ENCODE measurements at places on chromosomes 5 and 9.

DNA sequence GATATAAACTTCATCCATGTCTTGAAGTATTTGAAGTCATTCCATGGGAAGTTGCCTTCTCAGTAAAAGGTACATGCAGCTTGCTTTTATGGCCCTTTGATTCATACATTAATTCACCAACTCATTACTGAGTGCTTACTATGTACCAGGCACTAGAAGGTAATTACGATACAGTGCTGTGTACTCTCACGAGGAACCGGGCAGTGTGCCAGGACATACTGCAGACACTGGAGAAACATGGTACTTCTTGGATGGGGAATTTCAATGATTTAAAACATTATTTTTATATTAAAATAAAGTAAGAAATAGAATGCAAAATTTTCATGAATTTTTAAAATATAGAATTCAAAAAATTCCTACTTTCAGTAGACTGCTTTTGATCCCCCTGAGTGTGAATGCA lies 71.4 kb upstream of the WDR41 start:
- H3K27ac ChIP-seq, result no peak overlapping the region
- H3K4me1 ChIP-seq, result no peaks in the 10 kb centered on the region
- DNase-seq, result no peak
- no peaks in the 10 kb centered on the region for H3K36me3 ChIP-seq
- no peaks in the 10 kb centered on the region for H3K27me3 ChIP-seq
- no peak overlapping the region for H3K4me3 ChIP-seq

- H3K27ac ChIP-seq, result peak overlapping the region; percentile 28
- no peak for DNase-seq
- peaks cover 3% of the 10 kb centered on the region for H3K4me1 ChIP-seq
- no peaks in the 10 kb centered on the region for H3K27me3 ChIP-seq
Measured at GRCh38 chr9:124311283-124311682, 53.5 kb downstream of the NEK6 start.

DNA sequence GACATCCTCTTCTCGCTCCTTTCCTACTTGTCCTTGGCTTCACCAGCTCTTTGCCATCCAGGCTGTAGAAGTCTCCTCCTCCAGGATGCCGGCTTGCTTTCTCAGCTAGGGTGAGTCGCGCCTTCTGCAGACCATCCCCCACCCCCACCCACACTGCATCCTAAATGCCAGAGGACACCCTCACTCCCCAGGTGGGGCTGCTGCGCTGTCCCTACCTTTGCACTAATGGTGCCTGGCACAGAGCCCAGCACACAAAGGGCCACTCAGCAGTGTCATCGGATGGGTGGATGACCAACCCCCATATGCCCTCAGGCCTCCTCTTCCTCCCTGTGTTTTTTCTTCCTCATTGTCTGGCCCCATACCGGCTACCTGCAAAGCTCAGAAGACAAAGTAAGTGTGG lies 14.8 kb downstream of the IL9 start:
- no peak for DNase-seq
- H3K27me3 ChIP-seq, result no peaks in the 10 kb centered on the region
- peaks cover 54% of the 10 kb centered on the region for H3K4me1 ChIP-seq
- peak overlapping the region; percentile 48 for H3K27ac ChIP-seq
- no peaks in the 10 kb centered on the region for H3K36me3 ChIP-seq

- peak overlapping the region; percentile 86 for H3K4me3 ChIP-seq
- peaks cover 47% of the 10 kb centered on the region for H3K4me1 ChIP-seq
- DNase-seq, result no peak
- H3K27ac ChIP-seq, result peak overlapping the region; percentile 99
- H3K27me3 ChIP-seq, result no peaks in the 10 kb centered on the region
- H3K36me3 ChIP-seq, result no peaks in the 10 kb centered on the region
Measured at GRCh38 chr9:111483439-111483857, 735 bp downstream of the ECPAS start.

GRCh38 chr9:130447193-130447816 lies 2.5 kb downstream of the ASS1 start:
- H3K27ac ChIP-seq, result peak overlapping the region; percentile 81
- no peaks in the 10 kb centered on the region for H3K36me3 ChIP-seq
- no peak for DNase-seq
- no peak overlapping the region for H3K4me3 ChIP-seq
- peaks cover 70% of the 10 kb centered on the region for H3K4me1 ChIP-seq

DNA sequence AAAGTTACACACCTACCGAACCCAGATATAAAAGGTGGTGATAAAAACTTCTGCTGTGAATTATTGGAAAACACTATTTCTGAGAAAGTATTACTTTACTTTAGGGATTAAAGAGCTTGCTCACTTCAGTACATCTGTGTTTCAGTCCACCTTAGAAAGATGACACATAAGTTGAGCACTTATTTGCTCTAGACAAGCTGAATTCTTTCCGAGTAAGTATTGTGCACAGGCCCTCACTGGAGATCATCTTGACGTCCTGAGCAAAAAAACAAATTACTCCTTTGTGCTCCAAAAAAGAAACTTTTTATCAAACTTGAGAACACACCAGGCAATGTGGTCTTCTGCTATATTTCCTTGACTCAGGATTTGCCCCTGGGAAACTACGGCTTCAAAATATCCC lies 231.0 kb upstream of the GRAMD2B start:
- H3K4me3 ChIP-seq, result no peak overlapping the region
- no peaks in the 10 kb centered on the region for H3K4me1 ChIP-seq
- H3K36me3 ChIP-seq, result no peaks in the 10 kb centered on the region
- no peak overlapping the region for H3K27ac ChIP-seq
- no peaks in the 10 kb centered on the region for H3K27me3 ChIP-seq

- H3K4me1 ChIP-seq, result peaks cover 27% of the 10 kb centered on the region
- H3K4me3 ChIP-seq, result no peak overlapping the region
- H3K27me3 ChIP-seq, result no peaks in the 10 kb centered on the region
- peaks cover 80% of the 10 kb centered on the region for H3K36me3 ChIP-seq
Measured at GRCh38 chr5:150544611-150545219, 36.8 kb downstream of the NDST1 start.

DNA sequence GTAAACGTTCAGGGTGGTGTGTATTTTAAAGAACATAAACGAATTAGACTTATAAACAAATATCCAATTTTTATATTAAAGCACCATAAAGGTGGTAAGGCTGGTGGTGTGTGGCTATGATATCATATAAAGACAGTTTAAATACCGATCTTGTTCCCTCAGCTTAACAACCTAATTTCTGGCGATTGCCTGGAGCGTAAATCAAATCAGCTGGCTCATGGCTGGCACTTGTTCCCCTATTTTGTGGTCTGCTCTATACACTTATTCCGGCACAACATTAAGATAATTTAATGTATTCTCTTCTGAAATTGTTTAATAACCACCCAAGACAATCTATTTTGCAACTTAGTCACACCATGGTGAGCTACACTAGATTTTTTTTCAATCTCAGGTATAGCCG lies 2.4 kb upstream of the HAPLN1 start:
- no peak for DNase-seq
- H3K27me3 ChIP-seq, result peaks cover 23% of the 10 kb centered on the region
- H3K4me3 ChIP-seq, result no peak overlapping the region
- H3K4me1 ChIP-seq, result peaks cover 18% of the 10 kb centered on the region
- no peak overlapping the region for H3K27ac ChIP-seq

DNA sequence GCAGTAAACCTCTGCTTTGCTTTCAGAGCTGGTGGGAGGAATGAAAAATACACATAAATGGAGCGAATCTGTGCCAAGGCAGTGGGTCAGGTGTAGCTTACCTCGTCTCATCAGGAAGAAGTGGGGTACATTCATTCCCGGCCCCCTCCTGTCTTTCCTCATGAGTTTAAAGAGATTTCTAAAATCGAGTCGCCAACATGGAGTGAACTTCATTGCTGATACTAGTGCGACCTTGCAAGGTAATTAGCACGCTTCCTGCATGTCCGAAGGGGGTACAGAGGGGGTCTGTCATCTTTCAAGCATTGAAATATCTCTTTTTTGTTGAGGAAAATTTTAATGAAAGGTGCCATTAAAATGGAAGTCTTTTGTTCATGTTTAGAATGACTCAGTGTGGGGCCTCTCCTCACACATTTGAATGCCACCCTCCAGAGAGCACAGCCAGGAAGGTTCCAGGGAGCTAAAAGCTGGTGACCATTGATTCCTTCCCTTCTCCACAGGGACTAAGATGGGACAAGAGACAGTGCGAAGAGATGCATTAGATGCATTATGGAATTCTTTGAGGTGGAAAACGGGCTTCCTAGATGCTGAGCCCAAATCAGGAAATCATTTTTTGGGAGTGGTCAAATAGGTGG lies 114.2 kb downstream of the IRX1 start:
- no peak overlapping the region for H3K4me3 ChIP-seq
- no peaks in the 10 kb centered on the region for H3K4me1 ChIP-seq
- no peaks in the 10 kb centered on the region for H3K27me3 ChIP-seq
- DNase-seq, result peak; percentile 50

DNA sequence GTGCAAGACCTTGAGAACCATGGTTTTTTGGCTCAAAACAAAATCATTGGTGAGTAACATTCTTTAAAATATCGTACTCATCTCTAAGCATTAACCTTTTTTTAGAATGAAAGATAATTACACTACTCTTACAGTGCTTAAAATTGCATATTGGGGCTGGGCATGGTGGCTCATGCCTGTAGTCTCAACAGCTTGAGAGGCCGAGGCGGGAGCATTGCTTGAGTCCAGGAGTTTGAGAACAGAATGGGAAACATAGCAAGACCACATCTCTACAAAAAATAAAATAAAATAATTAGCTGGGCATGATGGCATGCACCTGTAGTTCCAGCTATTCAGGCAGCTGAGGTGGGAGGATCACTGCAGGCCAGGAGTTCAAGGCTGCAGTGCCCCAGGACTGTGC lies 2.9 kb upstream of the RECK start:
- DNase-seq, result no peak
- H3K27ac ChIP-seq, result no peak overlapping the region
- H3K27me3 ChIP-seq, result no peaks in the 10 kb centered on the region
- no peaks in the 10 kb centered on the region for H3K36me3 ChIP-seq
- peaks cover 24% of the 10 kb centered on the region for H3K4me1 ChIP-seq
- H3K4me3 ChIP-seq, result no peak overlapping the region

DNA sequence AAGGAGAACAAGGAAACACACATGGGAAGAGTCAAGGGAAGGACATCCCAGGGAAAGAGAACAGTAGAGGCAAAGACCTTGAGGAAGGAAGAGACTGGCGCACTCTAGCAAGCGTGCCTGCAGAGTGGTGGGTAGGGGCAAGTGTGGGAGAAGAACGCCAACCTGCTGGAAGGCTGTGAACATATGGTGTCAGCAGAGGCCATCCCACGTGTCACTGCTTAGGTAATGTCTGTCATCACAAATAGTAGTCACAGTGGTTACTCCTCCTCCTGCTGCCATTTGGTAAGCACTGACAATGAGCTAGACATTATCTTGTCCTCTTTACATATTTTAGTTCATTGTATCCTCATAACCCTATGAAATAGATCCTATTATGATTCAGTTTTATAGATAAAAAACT lies 206.4 kb upstream of the TRIM32 start:
- H3K27me3 ChIP-seq, result no peaks in the 10 kb centered on the region
- no peak overlapping the region for H3K27ac ChIP-seq
- H3K4me3 ChIP-seq, result no peak overlapping the region
- H3K4me1 ChIP-seq, result peaks cover 8% of the 10 kb centered on the region
- no peaks in the 10 kb centered on the region for H3K36me3 ChIP-seq

DNA sequence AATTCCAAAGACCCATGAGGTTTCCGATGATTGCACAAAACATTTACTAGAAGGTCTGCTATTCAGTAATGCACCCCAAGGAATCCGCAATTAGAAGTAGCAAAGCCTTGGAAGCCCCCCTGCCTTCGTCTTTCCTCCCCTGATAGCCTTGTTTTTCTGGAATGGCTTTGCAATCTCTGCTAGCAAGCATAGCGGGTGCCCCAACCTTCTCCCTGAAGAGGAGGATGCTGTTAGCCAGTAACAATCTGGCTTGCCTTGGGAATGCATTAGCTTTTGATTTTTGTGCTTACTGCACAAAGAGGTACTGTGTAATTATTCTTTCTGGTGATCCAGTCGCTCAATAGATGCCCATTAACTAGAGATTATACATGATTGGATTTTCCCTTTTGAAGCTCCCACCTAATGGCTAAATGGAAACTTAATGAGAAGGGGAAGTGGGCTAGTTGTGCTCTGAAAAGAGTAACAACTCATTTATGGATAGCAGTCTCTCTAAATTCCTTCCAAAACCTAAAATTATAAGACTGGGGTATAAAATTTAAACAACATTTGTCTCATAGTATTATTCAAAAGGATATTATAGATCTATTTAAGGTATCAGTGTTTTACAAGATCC lies 91.6 kb downstream of the FBXW11 start:
- H3K27ac ChIP-seq, result no peak overlapping the region
- no peaks in the 10 kb centered on the region for H3K36me3 ChIP-seq
- peaks cover 51% of the 10 kb centered on the region for H3K4me1 ChIP-seq
- H3K4me3 ChIP-seq, result no peak overlapping the region
- no peak for DNase-seq

DNA sequence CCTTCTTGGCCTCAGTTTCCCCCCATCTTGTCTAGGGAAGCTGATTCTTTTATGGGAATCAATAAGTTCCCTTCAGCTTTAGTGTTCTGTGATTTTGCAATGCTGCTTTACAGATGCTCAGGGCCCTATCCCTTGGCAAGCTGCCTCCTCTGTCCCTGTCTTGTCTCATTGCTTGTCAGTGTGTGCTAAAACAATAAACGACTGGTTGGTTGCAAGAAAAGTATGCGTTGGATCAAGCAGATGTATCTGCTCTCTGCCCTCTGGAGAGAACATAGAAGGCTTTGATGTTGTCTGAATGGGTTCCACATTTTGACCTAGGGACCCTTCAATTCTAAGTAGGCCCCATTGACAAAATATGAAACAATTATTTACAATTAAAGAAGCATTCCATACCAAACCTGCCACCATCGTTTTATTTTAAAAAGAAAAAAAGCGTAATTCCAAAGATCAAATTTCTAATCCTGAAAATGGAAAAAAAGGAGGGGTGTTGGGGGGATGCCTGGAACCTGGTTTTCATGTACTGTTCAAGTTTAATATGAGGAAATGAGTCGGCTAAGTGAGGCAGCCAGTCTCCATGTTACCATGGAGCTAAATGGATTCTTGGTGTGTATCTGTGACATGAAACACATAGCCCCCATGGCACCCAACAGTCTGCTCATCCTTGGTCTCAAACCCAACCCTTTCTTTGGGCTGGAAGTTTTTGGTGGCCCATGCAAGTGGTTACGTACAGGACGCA lies 31.2 kb upstream of the TARS1 start:
- DNase-seq, result no peak
- no peaks in the 10 kb centered on the region for H3K27me3 ChIP-seq
- no peaks in the 10 kb centered on the region for H3K4me1 ChIP-seq
- no peaks in the 10 kb centered on the region for H3K36me3 ChIP-seq

All from esophagus muscularis mucosa (tissue), 4 donors.